ENCODE measurements at places on chromosomes 3 and 15. TPM values are rescaled to one million over a fixed set of nuclear protein-coding genes. Genes with fewer than 3 reads are reported as not detected.
A peak's percentile ranks its signal among the peaks of the same experiment; 100 is the strongest.

The IL16 gene
- total RNA-seq, result 0.27 TPM

GRCh38 chr3:94064243-94064860 is 1.5 kb downstream of the NSUN3 start:
- peak overlapping the region; percentile 97 for H3K4me3 ChIP-seq
- H3K27me3 ChIP-seq, result no peaks in the 10 kb centered on the region
- H3K4me1 ChIP-seq, result peaks cover 31% of the 10 kb centered on the region
- no peak for DNase-seq
- peaks cover 21% of the 10 kb centered on the region for H3K36me3 ChIP-seq

The CCR1 gene
- not detected for total RNA-seq

The SERPINI2 gene
- total RNA-seq, result not detected

DNA sequence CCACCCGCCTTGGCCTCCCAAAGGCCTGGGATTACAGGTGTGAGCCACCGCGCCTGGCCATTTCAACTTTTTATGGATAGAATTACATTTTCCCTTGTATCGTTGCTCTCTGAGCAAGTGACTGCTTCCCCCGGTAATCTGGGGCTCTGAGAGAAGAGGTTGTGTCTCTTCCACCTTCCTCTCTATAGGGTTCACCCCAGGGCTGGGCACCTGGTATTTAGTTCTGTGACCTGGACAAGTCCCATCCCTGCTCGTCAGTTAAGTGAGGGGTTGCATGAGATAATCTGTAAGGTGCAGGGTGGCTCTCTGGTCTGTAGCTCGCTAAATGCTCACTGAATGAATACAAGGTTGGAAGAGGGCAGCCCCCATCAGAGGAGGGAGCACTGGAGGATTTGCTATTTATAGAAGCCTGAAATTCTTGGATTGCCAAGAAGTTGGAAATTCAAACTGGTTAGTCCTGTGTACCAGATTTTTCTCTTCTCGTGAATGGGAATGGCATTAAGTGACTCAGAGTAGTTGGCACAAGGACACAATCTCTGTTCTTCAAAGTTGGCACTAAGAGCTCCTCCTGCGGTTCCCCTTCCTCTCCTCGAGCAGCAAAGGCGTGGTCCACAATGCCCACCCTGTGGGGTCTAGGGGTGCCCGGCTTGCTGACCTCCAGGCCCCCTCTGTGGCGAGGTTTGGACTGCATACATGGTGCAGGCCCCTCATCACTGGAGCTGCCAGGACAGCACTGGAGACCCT is 68.1 kb upstream of the DLG1 start:
- H3K4me1 ChIP-seq, result peaks cover 32% of the 10 kb centered on the region
- no peak overlapping the region for H3K4me3 ChIP-seq
- no peak overlapping the region for H3K27ac ChIP-seq

The CXCR6 gene
- not detected for total RNA-seq

The CHRD gene
- total RNA-seq, result 6.4 TPM

DNA sequence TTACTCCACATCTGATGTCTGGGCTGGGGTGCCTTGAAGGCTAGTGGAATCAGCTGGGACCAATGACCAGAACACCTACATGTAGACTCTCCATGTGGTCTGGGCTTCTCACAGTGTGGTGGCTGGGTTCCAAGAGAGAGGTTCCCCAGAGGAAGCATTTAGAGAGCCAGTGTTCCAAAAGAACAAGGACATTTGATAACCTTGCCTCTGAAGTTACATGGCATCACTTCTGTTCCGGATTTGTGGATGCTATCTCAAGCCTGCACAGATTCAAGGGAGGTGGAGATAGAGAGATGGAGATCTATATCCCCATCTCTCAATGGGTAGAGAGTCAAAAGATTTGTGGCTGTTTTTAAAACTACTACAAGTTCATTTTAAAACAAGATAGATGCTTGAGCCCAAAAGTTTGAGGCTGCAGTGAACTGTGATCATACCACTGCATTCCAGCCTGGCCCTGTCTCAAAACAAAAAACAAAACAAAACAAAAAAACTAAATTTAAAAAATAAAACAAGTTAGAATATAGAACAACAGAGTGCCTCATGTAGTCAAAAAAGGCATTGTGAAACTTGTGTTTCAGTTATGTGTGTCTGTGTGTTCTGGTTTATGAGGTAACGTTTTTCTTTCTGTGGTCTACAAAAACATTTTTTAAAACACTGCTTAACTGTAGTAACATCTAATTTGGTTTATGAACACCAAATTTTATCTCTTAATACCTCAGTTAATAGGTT is 44.8 kb downstream of the PDE8A start:
- no peak for DNase-seq
- H3K27me3 ChIP-seq, result no peaks in the 10 kb centered on the region
- H3K27ac ChIP-seq, result no peak overlapping the region
- H3K4me1 ChIP-seq, result peaks cover 23% of the 10 kb centered on the region
- no peak overlapping the region for H3K4me3 ChIP-seq

The UNC13C gene
- 2.7 TPM for total RNA-seq

DNA sequence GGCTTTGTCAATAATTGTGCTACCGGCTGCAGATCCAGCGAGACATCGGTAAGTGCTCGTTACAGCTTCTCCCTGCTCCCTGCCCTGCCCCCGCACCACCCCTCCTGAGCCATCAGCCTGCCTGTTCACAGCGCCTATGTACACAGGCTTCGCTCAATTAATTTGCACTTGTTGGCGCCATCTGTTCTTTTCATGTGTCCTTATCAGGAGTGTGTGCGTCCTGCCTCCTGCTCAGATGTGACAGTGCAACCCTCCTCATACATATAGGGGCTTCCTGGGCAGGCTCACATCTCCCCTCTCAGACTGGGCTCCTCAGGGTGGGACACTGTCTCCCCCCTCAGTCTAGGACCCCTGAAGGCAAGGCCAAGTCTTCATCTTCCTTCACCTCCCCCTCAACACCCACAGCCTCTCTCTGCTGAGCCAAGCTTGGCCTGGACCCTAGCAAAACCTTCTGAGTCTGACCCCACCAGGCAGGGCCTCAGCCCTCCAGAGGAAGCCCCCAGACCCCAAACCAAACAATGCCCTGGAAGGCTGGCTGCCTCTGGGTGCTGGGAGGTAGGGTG is 54.9 kb downstream of the CYP11A1 start:
- DNase-seq, result no peak
- no peak overlapping the region for H3K27ac ChIP-seq
- no peak overlapping the region for H3K4me3 ChIP-seq
- peaks cover 62% of the 10 kb centered on the region for H3K4me1 ChIP-seq
- H3K36me3 ChIP-seq, result no peaks in the 10 kb centered on the region
- peaks cover 6% of the 10 kb centered on the region for H3K27me3 ChIP-seq

DNA sequence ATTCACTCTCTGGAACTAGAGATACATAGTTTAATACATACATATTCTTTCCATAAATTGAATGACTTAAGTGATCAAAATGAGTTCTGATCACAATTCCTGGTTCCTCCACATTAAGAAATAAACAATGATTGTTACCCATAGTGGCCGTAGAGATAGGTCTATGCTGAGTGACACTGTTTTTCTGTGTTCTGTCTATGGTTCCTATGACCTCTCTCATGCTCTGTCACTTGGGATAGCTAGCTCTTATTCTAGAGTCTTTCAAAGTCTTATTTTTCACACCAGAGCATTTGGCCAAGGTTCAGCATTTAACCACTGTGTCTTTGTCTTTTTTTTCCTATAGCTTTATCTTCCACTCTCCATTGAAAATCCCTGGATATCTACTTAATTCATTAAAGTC is 132.4 kb downstream of the GOLGA6L6 start:
- H3K27ac ChIP-seq, result no peak overlapping the region
- H3K36me3 ChIP-seq, result no peaks in the 10 kb centered on the region
- no peaks in the 10 kb centered on the region for H3K4me1 ChIP-seq

GRCh38 chr3:10546181-10546624 is 40.8 kb upstream of the ATP2B2 start:
- H3K27ac ChIP-seq, result no peak overlapping the region
- DNase-seq, result no peak
- no peaks in the 10 kb centered on the region for H3K36me3 ChIP-seq
- H3K4me1 ChIP-seq, result no peaks in the 10 kb centered on the region
- no peak overlapping the region for H3K4me3 ChIP-seq
- peaks cover 17% of the 10 kb centered on the region for H3K27me3 ChIP-seq

The CCDC54 gene
- not detected for total RNA-seq

The FSTL1 gene
- 734 TPM for total RNA-seq

DNA sequence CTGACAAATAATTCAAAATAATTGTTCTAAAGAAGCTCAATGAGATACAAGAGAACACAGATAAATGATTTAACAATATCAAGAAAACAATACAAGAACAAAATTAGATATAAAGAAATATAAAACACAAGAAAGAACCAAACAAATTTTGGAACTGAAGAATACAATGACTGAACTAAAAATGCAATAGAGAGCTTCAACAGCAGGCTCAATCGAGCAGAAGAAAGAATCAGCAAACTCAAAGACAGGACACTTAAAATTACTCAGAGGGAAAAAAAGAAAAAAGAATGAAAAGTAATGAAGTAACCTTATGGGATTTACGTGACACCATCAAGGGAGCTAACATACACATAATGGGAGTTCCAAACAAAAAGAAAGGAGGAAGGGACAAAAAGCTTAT is 32.1 kb downstream of the CCDC54 start:
- no peak overlapping the region for H3K27ac ChIP-seq
- peaks cover 8% of the 10 kb centered on the region for H3K4me1 ChIP-seq
- no peaks in the 10 kb centered on the region for H3K27me3 ChIP-seq
- H3K36me3 ChIP-seq, result peaks cover 11% of the 10 kb centered on the region
- H3K4me3 ChIP-seq, result no peak overlapping the region

DNA sequence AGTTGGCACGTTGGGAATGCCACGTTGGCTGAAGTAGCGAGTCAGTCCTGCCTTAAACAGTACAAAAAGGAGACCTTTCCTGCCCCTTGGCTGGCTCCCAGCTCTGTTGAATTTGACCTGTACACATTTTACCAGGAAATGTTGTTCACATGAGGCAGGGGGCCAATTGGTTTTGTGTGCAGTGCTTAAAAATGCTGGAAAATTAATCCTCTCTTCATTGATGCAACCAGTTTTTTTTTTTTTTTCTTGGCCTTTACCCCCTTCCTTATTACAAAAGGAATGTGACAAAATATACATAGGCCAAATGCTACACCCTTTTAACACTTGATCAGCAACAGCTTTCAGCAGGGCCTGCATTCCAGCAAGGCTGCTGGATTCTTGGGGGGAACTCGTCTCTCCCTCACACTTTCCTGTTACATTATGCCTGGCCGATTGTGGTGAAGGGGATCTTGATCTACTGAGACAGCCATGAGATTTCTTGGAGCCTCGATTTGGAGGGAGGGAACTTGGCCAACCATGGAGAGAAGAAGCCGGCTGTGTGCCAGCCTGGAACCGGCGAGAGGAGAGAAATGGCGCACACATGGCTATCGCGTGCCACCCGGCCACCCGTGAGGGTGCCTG is 93.1 kb downstream of the DNASE1L3 start:
- peaks cover 45% of the 10 kb centered on the region for H3K36me3 ChIP-seq
- no peaks in the 10 kb centered on the region for H3K27me3 ChIP-seq
- DNase-seq, result no peak

GRCh38 chr3:184377374-184377773 is 633 bp downstream of the THPO start:
- H3K27me3 ChIP-seq, result peaks cover 48% of the 10 kb centered on the region
- no peak overlapping the region for H3K27ac ChIP-seq
- DNase-seq, result no peak
- no peaks in the 10 kb centered on the region for H3K36me3 ChIP-seq
- H3K4me3 ChIP-seq, result no peak overlapping the region
- peaks cover 14% of the 10 kb centered on the region for H3K4me1 ChIP-seq

DNA sequence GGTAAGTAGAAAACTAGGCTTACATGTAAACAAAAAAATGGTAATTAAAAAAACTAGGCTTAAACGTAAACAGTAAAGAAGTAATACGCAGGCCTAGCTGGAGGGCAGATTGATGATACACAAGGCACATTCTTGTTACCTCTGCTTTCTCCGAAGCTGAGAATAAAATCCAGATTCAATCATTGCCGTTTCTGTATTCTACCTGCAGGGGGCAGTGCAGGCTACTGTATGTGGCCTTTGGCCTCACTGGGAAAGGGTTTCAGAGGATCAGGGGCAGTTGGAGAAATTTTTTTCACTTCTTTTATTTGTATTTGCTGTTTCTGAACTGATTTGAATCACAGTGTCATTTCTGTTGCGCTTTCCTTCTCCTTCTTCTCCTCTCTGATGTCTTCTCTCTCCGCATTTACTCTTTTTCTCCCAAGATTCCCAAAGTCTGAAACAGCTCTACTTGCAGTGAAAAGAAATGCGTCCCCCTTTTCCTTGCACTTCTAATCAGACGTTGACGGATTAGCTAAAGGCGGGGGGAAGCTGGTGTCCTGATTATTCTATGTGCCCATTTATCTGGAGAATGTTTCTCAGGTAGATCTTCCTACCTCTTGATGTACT is 67.1 kb upstream of the MCTP2 start:
- H3K4me1 ChIP-seq, result peaks cover 3% of the 10 kb centered on the region
- no peaks in the 10 kb centered on the region for H3K27me3 ChIP-seq
- DNase-seq, result peak; percentile 68
- H3K4me3 ChIP-seq, result no peak overlapping the region

- H3K36me3 ChIP-seq, result no peaks in the 10 kb centered on the region
- peaks cover 15% of the 10 kb centered on the region for H3K27me3 ChIP-seq
- H3K4me1 ChIP-seq, result no peaks in the 10 kb centered on the region
- no peak for DNase-seq
- H3K27ac ChIP-seq, result no peak overlapping the region
Measured at GRCh38 chr3:131630807-131631206, 128.0 kb upstream of the MRPL3 start.

DNA sequence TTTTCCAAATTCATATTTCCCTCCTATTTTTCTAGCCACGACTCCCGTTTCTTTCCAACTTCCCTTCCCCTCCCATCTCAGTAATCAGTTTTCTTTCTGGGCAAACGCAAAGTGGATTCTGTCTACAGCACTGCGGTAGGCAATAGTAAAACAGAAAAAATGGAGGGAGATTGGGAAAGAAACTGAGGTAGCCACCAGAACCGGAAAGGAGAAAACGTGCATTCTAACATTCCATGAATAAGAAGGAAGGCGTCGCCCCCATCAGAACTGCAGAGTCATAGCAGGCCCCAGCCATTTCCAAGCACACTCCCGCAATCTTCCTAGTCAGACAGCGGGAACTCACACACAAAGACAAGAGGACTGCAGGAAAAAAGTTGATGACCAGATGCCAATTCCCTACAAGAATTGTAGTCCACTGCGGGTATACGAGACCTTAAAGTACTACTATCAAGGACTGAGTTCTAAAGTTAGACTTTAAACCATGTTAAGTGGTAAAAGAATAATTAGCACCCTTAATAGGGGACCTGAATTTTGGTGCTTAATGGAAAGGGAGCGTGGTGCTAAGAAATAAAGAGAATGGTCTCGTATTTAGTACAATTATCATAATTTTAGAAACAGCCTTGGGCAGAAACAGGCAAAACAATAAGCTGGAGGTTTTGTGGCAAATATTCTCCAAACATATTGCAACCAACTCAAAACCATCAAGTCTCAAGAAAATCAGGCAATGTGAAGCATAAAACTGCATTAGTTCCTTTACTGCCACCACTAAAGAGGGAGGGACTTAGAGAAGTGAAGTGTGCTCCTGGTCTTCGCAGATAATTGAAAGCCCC is 1.4 kb downstream of the PFN2 start:
- peaks cover 49% of the 10 kb centered on the region for H3K4me1 ChIP-seq
- H3K4me3 ChIP-seq, result peak overlapping the region; percentile 80
- peak; percentile 48 for DNase-seq

The THPO gene
- 0.56 TPM for total RNA-seq
